ENCODE measurements at places on chromosomes 5 and 9. TPM values are rescaled to one million over a fixed set of nuclear protein-coding genes. Genes with fewer than 3 reads are reported as not detected.

GRCh38 chr5:78472469-78473106, 112.2 kb downstream of the SCAMP1 start:
- H3K27ac ChIP-seq, result no peak overlapping the region
- H3K4me1 ChIP-seq, result no peaks in the 10 kb centered on the region
- DNase-seq, result no peak
- H3K4me3 ChIP-seq, result no peak overlapping the region
- peaks cover 3% of the 10 kb centered on the region for H3K36me3 ChIP-seq
- no peaks in the 10 kb centered on the region for H3K27me3 ChIP-seq

Gene DCTN4
- total RNA-seq, result 58.4 TPM

Gene MCIDAS
- not detected for total RNA-seq

- no peaks in the 10 kb centered on the region for H3K27me3 ChIP-seq
- peaks cover 26% of the 10 kb centered on the region for H3K4me1 ChIP-seq
- peak; percentile 23 for DNase-seq
- H3K36me3 ChIP-seq, result peaks cover 13% of the 10 kb centered on the region
- no peak overlapping the region for H3K4me3 ChIP-seq
These were observed 19.7 kb downstream of the CPEB4 start for GRCh38 chr5:173907686-173908371.

DNA sequence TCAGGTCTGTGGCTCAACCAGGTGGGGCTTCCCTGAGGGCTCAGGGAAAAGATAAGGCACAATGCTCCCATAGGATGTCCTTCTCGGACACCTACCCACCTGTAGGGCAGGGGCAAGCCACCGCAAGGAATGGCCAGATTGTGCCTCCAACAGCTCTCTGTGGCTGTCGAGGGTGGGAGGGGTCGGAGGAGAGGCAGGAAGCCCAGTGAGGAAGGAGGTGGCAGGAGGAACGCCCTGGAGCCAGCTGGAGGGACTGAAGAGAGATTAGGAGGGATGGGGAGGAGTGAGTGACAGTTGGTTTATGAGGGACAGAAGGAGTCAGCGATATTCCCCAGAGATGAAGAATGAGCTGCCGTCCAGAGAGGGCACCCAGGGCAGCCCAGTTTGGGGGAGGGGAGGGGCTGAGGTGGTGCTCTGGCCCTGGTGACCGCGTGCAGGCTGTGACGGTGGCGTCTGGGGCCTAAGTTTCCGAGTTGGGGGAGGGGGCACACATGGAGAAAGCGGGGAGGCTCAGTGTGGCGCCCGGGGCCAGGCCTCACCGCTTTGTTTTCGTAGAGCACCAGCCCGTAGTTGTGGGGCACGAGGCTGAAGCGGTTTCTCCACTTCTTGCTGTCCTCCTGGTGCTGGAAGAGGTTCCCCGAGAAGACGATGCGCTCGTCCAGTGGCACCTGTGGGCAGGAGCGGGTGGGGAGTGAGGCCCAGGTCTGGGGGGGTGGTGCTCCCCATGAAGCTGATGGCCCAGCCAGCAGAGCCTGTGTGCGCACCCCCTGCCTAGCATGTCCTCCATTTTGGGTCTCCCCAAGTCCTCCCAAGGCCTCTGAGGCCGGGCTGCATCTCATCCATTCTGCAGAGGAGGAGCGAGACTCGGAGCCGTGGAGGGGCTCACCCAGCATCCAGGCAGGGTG, 75.6 kb downstream of the LRSAM1 start:
- no peaks in the 10 kb centered on the region for H3K36me3 ChIP-seq
- H3K27ac ChIP-seq, result no peak overlapping the region
- H3K4me1 ChIP-seq, result no peaks in the 10 kb centered on the region
- no peak for DNase-seq
- no peaks in the 10 kb centered on the region for H3K27me3 ChIP-seq
- H3K4me3 ChIP-seq, result no peak overlapping the region

Gene BRINP1
- total RNA-seq, result not detected

DNA sequence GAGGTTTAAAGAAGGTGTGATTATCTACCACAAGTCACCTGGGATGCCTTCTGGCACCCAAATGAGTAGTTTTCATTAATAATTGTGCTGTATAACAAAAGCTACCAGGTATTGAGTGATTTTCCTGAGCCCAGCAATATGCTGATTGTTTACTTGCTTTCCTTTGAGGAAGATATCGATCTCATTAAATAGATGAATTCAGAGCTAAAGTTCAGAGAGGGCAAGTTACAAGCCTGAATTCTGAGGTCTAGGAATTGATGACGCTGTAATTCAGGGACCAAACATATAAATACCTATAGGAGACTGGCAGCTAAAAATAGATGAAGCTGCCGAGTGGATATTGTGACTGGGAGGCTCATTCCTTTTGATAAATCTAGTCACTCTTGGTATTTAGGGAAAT, 1.1 kb downstream of the ERCC6L2 start:
- no peak for DNase-seq
- peaks cover 11% of the 10 kb centered on the region for H3K4me1 ChIP-seq
- peaks cover 8% of the 10 kb centered on the region for H3K36me3 ChIP-seq
- peak overlapping the region; percentile 82 for H3K4me3 ChIP-seq
- no peaks in the 10 kb centered on the region for H3K27me3 ChIP-seq

Gene FOXI1
- not detected for total RNA-seq

DNA sequence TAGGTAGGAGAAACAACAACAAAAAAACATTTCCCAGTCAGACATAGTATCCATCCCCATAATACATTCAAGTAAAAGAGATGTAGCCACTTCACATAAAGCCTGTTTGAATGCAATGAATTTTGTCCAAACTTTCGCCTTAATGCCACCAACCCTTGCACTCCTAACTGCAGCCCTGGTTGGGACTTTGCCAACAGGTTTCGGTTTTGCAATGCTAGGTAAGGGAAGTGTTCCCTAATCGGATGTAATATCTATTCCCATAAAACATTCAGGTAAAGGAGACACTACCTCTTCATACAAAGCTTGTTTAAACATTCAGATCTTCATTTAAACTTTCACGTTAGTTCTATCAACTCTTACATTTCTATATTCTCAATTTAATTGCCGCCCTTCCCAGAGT, 336.1 kb downstream of the DRD1 start:
- H3K36me3 ChIP-seq, result no peaks in the 10 kb centered on the region
- H3K27me3 ChIP-seq, result no peaks in the 10 kb centered on the region
- no peak overlapping the region for H3K4me3 ChIP-seq
- H3K27ac ChIP-seq, result no peak overlapping the region

GRCh38 chr9:99299211-99300102, 77.4 kb downstream of the SEC61B start:
- DNase-seq, result peak; percentile 17
- no peak overlapping the region for H3K4me3 ChIP-seq
- no peaks in the 10 kb centered on the region for H3K36me3 ChIP-seq
- H3K4me1 ChIP-seq, result peaks cover 18% of the 10 kb centered on the region
- no peak overlapping the region for H3K27ac ChIP-seq

GRCh38 chr9:69985971-69986370, 57.7 kb upstream of the MAMDC2 start:
- H3K36me3 ChIP-seq, result no peaks in the 10 kb centered on the region
- no peak overlapping the region for H3K4me3 ChIP-seq
- H3K27me3 ChIP-seq, result no peaks in the 10 kb centered on the region
- no peak for DNase-seq
- no peaks in the 10 kb centered on the region for H3K4me1 ChIP-seq

DNA sequence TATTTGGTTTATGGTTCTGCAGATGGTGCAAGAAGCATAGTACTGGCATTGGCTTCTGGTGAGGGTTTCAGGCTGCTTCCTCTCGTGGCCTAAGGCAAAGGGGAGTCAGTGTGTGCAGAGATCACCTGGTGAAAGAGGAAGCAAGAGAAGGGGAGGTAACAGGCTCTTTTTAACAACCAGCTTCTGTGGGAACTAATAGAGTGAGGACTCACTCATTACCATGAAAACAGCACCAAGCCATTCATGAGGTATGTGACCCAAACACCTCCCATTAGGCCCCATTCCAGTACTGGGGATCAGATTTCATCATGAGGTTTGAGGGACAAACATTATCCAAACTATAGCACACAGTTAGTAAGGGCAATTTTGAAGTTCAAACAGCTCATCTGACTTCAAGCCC, 263.5 kb downstream of the TMEM38B start:
- H3K36me3 ChIP-seq, result no peaks in the 10 kb centered on the region
- H3K4me1 ChIP-seq, result no peaks in the 10 kb centered on the region
- H3K27ac ChIP-seq, result no peak overlapping the region
- no peak for DNase-seq
- H3K4me3 ChIP-seq, result no peak overlapping the region

GRCh38 chr9:17024129-17024528, 110.7 kb upstream of the CNTLN start:
- H3K27ac ChIP-seq, result no peak overlapping the region
- no peaks in the 10 kb centered on the region for H3K36me3 ChIP-seq
- no peak for DNase-seq
- no peaks in the 10 kb centered on the region for H3K4me1 ChIP-seq
- H3K27me3 ChIP-seq, result no peaks in the 10 kb centered on the region

DNA sequence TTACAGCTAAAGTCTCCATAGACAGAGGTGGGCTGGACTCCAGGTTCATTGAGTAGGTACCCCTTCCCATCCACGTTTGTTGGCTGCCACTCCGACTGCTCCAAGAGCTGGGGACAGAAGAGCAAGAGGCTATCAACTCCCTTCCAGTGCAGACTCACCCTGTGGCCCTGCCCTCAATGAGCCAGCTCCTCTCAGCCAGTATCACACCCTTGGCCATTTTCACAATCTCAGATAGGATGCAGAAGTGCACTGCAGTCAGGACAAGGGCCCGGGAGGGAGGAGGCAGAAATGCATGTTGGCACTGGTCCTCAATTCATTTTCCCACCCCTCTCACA, 6.2 kb downstream of the IRF1 start:
- peak overlapping the region; percentile 0 for H3K27ac ChIP-seq
- DNase-seq, result no peak
- H3K27me3 ChIP-seq, result no peaks in the 10 kb centered on the region
- H3K36me3 ChIP-seq, result peaks cover 10% of the 10 kb centered on the region
- H3K4me3 ChIP-seq, result no peak overlapping the region
- peaks cover 43% of the 10 kb centered on the region for H3K4me1 ChIP-seq

Gene CCDC171
- total RNA-seq, result 5.1 TPM

DNA sequence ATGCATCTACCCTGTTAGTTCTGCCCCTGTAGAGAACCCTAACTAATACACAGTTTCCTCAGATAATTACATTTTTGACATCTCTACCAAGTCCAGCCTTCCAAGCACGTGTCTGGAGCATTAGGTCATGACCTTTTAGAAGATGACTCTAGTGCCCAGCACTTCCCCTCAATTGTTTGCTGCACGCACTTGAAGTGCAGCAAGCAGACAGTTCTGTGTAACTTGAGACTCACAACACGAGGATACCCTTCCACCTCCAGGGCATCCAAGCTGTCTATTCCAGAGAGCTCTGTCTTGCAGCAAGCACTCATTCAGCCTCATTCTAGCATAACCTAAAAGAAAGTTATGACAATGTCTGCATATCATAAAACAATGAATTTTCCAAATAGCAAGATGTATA, 1410.5 kb upstream of the CDH18 start:
- no peaks in the 10 kb centered on the region for H3K27me3 ChIP-seq
- no peak overlapping the region for H3K27ac ChIP-seq
- no peaks in the 10 kb centered on the region for H3K36me3 ChIP-seq
- no peak overlapping the region for H3K4me3 ChIP-seq
- no peak for DNase-seq
- H3K4me1 ChIP-seq, result no peaks in the 10 kb centered on the region

DNA sequence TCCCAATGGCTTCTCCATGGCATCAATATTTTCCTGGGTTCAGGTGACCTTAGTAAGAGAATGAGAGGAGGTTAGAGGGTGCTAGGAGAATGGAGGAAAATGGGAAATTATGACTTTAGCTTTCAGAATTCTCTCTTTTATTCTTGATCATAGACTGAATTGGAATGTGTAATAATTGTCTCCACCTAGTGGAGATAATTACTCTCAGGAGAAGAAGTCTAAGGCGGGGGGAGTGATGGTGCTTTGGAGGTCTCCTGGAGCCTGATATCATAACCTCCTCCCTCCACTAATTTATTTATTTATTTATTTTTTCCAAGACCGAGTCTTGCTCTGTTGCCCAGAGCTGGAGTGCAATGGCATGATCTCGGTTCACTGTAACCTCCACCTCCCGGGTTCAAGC, 221.3 kb downstream of the GRIA1 start:
- no peaks in the 10 kb centered on the region for H3K27me3 ChIP-seq
- DNase-seq, result no peak
- no peaks in the 10 kb centered on the region for H3K36me3 ChIP-seq
- H3K4me3 ChIP-seq, result no peak overlapping the region
- H3K27ac ChIP-seq, result no peak overlapping the region

Gene EPB41L4B
- 2.5 TPM for total RNA-seq

GRCh38 chr5:160333721-160334120, 21.4 kb upstream of the CCNJL start:
- H3K36me3 ChIP-seq, result no peaks in the 10 kb centered on the region
- DNase-seq, result no peak
- H3K27me3 ChIP-seq, result no peaks in the 10 kb centered on the region
- H3K4me1 ChIP-seq, result no peaks in the 10 kb centered on the region

DNA sequence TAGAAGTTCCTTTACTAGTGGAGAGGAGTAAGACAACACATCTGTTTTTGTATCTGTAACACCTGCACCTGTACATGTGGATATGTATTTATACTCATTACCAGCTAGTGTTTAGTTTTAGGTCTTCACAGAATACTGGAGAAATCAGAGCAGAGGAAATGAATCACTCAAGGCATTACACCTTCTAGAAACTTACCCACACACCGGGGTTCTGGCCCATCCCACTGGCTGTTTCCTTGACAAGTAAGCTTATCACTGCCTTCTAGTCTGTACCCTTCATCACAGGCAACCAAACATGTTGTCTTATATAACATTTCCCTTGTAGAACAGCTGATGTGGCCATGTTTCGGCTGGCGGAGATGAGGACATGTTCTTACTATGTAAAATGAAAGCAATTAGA, 76.7 kb downstream of the SVEP1 start:
- no peak overlapping the region for H3K4me3 ChIP-seq
- H3K36me3 ChIP-seq, result no peaks in the 10 kb centered on the region
- no peaks in the 10 kb centered on the region for H3K27me3 ChIP-seq
- no peak for DNase-seq
- H3K27ac ChIP-seq, result no peak overlapping the region

GRCh38 chr9:38066914-38067858, 1.8 kb downstream of the SHB start:
- H3K27me3 ChIP-seq, result no peaks in the 10 kb centered on the region
- no peaks in the 10 kb centered on the region for H3K36me3 ChIP-seq
- peak overlapping the region; percentile 78 for H3K4me3 ChIP-seq
- peak; percentile 50 for DNase-seq

Gene CLTB
- 29.9 TPM for total RNA-seq

Gene MAMDC2
- total RNA-seq, result not detected

GRCh38 chr5:66144074-66144833, at the start of gene SREK1:
Gene SREK1 (plus strand): TSS chr5:66144300. CDS start chr5:66144377, 77 bp downstream.
- peaks cover 16% of the 10 kb centered on the region for H3K4me1 ChIP-seq
- no peaks in the 10 kb centered on the region for H3K27me3 ChIP-seq
- peaks cover 2% of the 10 kb centered on the region for H3K36me3 ChIP-seq
- peak; percentile 93 for DNase-seq
- H3K27ac ChIP-seq, result peak within 1 kb of the TSS; percentile 97

All from B cell (primary cell).